ENCODE measurements at places on chromosomes 7 and 10.

DNA sequence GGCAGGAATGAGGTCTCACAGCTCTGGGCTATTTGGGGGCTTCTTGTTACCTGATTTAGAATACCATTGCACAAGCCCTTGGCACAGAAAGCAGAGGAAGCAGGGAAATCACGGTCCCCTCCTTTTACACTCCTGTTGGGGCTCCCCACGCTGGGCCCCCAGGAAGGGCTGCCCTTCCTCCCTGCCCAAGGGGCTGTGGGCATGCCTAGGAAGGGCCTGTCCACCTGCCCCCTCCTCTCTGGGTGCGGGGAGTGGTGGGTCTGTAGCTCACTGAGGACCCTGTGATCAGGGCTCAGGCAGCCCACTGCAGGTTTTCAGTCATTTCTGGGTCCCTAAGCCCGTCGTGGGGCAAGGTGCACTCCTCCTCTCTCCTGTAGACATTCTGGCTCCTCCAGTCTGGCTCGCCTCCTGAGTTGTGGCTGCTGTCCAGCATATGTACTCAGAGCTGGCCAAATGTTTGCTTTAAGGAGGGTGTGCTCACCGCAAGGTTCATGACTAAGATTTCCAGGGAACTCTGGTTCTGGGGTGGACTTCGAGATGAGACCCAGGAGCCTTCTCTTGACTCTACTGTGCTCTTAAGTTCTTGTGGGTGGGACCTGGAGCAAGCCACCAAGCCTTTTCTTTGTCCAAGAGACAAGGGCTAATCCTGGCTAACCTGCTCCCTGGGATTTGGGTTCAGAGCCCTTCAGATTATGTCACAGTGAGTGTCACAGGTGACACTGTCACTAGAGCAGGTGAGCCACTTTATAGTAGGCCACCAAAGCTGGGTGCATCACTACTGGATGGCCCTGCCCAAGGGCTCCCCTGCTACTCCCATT lies 56.0 kb downstream of the TACR2 start:
- no peak for DNase-seq

DNA sequence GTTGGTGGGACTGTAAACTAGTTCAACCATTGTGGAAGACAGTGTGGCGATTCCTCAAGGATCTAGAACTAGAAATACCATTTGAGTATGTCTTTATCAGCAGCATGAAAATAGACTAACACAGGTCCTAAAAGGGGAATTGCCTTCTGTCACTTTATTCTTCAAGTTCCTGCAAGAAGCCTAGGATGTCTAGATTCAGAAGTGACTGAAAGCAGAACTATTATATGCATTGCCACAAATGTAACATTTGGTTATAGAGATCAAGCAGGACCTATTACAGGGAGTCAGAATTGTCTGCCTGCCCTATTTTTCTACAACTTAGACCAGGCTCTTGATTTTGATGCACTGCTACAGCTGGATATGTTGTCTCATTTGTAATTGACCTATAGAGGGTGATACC lies 364.7 kb downstream of the SORCS1 start:
- peak; percentile 36 for DNase-seq

- DNase-seq: no peak
Observed at GRCh38 chr10:91557651-91558111, 75.2 kb downstream of the PPP1R3C start.

DNA sequence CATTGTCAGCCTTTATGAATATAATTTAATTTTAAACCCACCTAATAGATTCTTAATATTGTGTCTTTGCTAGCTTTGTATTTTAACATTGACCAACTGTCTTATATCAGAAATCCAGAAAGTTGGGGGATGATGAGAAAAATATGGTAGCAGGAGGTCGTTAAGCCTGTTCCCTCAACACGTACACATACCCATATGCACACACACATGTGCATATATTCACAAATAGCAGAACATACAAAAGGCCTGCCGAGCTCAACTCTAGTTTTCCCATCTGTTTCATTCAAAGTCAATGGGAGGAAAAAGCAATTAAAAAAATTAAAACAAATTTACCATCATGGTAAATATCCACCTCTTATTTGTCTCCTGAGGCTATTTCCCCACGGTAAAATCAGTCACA lies 25.9 kb upstream of the PTPRZ1 start:
- DNase-seq: no peak

DNA sequence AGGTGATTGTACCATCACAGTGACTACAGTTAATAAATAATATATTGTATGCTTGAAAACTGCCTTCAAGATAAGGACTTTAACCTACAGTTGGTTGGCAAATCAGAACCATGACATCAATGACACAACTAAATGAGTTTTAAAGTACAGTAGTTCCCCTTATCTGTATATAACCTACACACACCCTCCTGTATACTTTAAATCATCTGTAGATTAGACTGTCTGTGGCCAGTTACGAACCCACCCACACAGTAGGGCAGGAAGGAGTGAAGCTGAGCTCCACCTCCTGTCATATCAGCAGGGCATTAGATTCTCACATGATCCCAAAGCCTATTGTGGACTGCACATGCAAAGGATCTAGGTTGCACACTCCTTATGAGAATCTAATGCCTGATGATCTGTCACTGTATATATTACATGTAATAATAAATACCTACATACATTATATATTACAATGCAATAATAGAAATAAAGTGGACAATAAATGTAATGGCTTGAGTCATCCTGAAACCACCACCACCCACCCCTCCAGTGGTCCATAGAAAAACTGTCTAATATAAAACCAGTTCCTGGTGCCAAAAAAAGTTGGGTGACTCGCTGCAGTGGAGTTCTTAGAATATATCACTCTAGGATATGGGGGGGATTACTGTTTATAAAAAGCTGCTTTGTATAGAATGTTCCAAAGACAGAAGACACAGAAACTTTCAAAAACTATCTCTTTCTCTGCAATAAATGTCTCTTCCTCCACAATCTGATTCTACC lies 5.6 kb downstream of the TPK1 start:
- DNase-seq: peak; percentile 61

DNA sequence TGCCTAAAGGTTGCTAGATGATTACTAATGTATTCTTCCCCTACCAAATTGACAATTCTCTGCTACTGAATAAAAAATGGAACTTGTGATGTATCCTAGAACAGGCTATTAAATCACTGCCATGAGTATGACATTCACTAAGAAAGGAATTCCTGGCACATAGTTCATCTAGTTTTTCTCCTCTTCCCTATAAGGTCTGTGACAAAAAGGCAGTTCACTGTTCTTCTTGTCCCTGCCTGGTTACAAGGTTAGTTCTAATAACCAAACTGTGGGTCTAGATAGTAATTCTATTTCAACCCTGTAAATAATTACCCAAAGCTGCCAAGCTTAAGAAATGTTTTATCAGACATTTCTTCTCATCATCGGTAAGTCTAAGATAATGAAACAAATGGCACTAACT lies 245.6 kb downstream of the BICC1 start:
- no peak for DNase-seq

DNA sequence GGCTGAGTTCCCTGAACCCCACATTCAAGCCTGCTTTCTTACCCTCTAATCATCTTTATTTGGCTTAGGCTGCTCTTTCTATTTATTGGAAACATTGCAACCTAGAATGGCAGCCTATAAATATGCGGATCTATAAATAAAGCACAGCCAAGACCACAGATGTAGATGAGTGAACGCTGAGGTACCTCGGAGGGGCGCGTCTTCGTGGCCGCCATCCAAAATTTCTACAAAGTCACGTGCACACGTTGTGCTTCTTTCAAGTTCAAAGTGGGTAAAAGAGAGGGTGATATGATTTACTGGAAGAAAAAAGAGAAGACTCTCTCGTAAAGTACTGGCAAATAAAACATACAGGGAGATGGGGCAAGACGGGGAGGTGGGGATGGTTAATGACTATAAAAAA lies 132.6 kb upstream of the RSU1 start:
- DNase-seq: no peak

DNA sequence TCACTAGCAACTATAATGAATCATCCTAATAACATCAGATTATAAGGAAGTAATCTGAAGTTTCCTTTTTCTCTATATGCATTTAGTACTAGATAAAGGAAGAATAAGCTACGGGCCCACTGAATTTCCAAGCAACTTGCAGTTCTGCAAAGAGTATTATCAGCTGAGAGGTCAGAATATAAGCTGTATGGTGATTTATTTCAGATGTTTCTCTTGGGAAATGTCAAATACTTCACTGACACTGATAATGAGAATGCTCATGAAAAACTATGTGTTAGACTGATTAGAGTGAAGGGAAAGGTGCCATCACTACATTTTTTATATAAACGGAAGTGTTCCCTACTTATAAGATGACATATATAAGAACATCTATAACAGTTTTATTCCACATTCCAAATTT lies 251.2 kb upstream of the HGF start:
- DNase-seq: no peak

DNA sequence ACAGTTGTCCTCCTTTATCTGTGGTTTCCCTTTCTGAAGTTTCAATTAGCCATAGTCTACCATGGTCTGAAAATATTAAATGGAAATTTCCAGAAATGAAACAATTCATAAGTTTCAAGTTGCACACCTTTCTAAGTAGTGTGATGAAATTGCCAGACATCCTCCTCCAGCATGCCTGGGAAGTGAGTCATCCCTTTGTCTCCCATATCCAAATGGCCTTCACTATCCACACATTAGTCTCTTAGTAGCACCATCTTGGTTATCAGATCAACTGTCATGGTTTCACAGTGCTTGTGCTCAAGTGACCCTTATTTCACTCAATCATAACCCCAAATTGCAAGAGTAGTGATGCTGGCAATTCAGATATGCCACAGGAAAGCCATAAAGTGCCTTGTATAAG lies 83.4 kb upstream of the PPP1R9A start:
- no peak for DNase-seq

GRCh38 chr10:43979551-43979950 lies 330.9 kb upstream of the ZNF32 start:
- DNase-seq: no peak

DNA sequence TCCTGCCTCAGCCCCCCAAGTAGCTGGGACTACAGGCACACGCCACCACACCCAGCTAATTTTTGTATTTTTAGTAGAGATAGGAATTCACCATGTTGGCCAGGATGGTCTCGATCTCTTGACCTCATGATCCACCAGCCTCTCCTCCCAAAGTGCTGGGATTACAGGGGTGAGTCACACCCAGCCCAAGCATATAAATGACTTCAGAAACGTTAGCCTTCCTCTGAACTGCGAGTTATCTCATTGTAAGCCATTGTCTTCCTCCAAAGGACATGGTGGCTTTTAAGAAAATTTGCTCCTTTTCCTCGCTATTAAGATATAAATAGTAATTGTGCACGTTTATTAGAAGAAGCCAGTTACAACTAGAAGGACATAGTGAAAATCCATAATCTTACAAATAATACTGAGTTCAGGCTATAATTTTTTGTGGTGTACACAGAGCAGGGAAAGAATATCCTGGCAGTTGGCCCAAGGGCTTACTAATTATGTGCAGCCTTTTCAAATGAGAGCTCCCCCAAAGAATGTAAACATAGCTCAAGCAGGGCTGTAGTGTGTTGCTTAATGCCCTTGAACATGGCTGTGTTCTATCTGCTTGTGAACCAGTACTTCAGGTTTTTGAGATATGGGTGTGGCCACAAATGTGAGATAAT lies 495.8 kb downstream of the PARD3 start:
- DNase-seq: peak; percentile 7

GRCh38 chr7:136956671-136957070 lies 88.2 kb downstream of the CHRM2 start:
- DNase-seq: no peak

DNA sequence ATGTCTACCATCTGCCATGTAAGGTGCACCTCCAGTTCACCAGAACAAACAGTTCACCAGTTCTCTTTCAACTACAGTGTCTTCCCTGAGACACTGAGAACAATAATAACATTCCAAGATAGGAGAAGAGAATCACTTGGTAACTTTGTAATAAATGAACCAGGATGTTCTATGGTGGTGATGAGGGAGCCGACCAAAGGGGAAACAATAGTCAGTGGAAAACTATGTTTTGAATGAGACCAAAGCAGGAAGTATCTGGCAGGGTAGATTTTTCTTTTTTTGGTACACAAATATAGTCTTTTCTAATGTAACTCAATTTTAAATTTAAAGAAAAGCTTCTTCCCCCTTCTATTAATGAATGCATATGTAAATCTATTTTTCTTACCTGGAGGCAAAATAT lies 20.0 kb downstream of the HYAL4 start:
- no peak for DNase-seq

GRCh38 chr10:57692255-57692980 lies 575.3 kb downstream of the IPMK start:
- DNase-seq: no peak

- peak; percentile 14 for DNase-seq
Observed at GRCh38 chr10:126907423-126907970, 2.3 kb downstream of the DOCK1 start.

- peak; percentile 92 for DNase-seq
Observed at GRCh38 chr10:97572214-97572989, at the start of gene ANKRD2. Gene ANKRD2 (plus strand): TSS chr10:97572779. CDS start chr10:97572789, 10 bp downstream.

DNA sequence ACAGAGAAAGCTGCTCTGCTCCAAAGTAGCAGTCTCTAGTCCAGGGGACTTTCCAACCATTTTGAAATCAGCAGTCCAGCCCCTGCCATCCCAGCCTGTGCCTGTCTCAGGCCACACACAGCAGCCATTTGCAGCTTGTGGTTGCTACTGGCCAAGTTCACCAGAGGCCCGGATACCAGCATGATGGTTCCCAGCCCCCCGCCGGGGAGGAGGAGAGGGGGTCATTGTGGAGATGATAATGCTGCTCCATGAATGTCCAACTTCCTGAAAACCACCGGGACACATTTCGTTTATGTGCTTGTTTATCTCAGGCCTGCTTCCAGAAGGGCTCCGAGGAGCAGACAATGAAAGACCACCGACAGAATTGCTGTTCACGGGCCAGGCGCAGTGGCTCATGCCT lies 160.0 kb downstream of the UBE2H start:
- DNase-seq: no peak

GRCh38 chr7:42152329-42153205 lies 84.4 kb downstream of the GLI3 start:
- DNase-seq: no peak

DNA sequence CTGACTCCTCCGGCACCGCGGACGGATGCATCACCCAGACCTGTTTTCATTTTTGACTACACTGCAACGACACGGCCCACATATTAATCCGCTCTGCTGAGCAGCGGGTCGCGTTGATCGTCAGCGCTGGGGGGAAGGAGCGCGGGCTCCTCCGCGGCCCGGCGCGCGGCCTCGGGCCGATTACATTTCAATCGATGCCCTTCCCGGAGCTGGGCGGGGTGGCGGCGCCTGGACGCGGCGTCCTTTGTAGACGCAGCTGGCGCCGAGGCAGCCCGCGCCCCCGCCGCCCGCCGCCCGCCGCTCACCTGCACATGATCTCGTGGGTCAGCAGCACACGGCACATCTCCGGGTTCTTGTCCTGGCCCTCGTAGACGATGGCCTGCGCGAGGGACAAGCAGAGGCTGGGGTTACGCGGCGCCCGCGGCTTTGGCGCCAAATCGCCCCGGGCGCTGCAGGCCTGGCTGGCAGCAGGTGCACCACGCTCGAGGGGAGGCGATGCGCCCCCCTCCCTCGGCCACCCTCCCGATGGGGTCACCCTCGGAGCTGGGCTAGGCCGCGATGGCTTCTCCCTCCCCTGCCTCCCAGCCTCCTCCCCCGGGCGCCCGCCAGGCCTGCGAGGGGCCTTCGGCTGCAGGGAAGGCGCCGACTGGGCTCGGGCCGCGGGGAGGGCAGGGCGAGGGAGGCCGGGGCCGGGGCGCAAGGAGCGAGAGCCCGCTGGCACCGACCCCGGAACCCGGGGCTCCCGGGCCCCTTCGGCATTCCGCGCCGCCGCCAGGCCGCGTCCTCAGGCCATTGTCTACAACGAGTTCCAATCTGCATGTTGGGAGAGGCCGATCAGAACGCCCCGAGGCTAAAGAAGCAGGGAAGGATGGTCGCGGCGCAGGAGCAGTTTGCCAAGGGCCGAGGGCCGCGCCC lies 5.2 kb downstream of the EBF3 start:
- DNase-seq: no peak

- DNase-seq: no peak
Observed at GRCh38 chr7:150451833-150452461, 1.5 kb downstream of the GIMAP8 start.
